ENCODE measurements at places on chromosomes 1 and 21.
A peak's percentile ranks its signal among the peaks of the same experiment; 100 is the strongest.

DNA sequence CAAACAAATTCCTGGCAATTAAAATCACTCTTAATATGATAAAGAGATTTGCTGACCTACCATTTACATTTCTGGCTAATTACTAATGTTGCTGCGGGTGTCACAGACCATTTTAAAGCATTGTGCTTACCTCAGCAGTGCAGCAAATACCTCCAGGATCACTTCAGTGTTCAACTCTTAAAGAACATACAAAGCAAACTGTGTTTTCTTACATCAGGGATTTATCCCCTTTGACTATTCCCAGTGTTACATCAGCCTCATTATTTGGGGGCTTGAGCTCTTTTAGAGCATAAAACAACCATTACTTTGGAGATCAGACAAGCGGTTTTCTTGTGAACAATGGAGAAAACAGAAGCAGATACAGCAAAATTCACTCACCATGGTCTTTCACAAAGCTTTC, 185.4 kb downstream of the LYPLAL1 start:
- H3K27me3 ChIP-seq, result no peaks in the 10 kb centered on the region
- peak overlapping the region; percentile 55 for H3K27ac ChIP-seq
- no peak for DNase-seq
- H3K4me1 ChIP-seq, result peaks cover 2% of the 10 kb centered on the region
- H3K36me3 ChIP-seq, result no peaks in the 10 kb centered on the region

GRCh38 chr1:106613861-106614260, 442.6 kb upstream of the PRMT6 start:
- no peaks in the 10 kb centered on the region for H3K4me1 ChIP-seq
- no peak overlapping the region for H3K27ac ChIP-seq
- H3K27me3 ChIP-seq, result no peaks in the 10 kb centered on the region
- no peak overlapping the region for H3K4me3 ChIP-seq
- DNase-seq, result no peak
- H3K36me3 ChIP-seq, result no peaks in the 10 kb centered on the region

GRCh38 chr1:39165049-39165448, 39.4 kb upstream of the MACF1 start:
- no peak overlapping the region for H3K4me3 ChIP-seq
- no peak for DNase-seq
- H3K4me1 ChIP-seq, result peaks cover 40% of the 10 kb centered on the region
- no peaks in the 10 kb centered on the region for H3K27me3 ChIP-seq

GRCh38 chr1:238914346-238914745, 472.0 kb upstream of the CHRM3 start:
- H3K27ac ChIP-seq, result no peak overlapping the region
- H3K27me3 ChIP-seq, result no peaks in the 10 kb centered on the region
- no peak overlapping the region for H3K4me3 ChIP-seq
- H3K4me1 ChIP-seq, result no peaks in the 10 kb centered on the region

GRCh38 chr1:204367956-204368355, 8.2 kb upstream of the PLEKHA6 start:
- H3K36me3 ChIP-seq, result no peaks in the 10 kb centered on the region
- no peak for DNase-seq
- H3K27me3 ChIP-seq, result peaks cover 36% of the 10 kb centered on the region
- peaks cover 8% of the 10 kb centered on the region for H3K4me1 ChIP-seq
- H3K4me3 ChIP-seq, result no peak overlapping the region

DNA sequence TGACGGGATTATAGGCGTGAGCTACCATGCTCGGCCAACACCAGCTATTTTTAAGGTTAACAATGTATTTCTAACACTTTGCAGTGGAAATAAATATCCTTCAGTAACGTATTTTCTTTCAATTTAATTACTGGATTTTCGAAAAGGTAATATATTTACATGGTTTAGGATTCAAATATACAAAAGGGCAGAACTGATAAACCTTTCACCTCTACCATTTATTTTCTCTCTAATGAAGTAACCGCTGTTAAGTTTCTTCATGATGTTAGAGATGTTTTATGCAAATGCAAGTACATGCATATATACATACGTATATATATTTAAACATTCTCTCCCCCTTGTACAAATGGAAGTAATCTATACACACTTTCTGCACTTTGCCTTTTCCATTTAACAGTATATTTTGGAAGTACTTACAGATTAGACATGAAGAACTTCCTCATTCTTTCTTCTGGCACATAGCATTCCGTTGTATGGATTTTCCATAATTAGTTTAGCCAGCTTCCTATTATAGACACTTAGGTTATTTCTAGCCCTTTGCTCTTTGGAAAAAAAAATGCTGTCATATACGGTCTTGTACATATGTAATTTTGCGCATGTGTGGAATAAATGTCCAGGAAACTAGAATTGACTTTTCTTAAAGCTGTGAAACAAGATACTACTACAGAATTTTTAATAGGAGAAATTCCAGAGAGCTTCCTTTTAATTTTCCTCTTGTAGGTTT, 14.9 kb upstream of the HJV start:
- peak overlapping the region; percentile 99 for H3K4me3 ChIP-seq
- no peaks in the 10 kb centered on the region for H3K36me3 ChIP-seq
- no peak for DNase-seq
- peak overlapping the region; percentile 99 for H3K27ac ChIP-seq

GRCh38 chr1:22447621-22448111, 4.0 kb upstream of the ZBTB40 start:
- no peak for DNase-seq
- no peaks in the 10 kb centered on the region for H3K27me3 ChIP-seq
- no peaks in the 10 kb centered on the region for H3K36me3 ChIP-seq
- H3K27ac ChIP-seq, result no peak overlapping the region

DNA sequence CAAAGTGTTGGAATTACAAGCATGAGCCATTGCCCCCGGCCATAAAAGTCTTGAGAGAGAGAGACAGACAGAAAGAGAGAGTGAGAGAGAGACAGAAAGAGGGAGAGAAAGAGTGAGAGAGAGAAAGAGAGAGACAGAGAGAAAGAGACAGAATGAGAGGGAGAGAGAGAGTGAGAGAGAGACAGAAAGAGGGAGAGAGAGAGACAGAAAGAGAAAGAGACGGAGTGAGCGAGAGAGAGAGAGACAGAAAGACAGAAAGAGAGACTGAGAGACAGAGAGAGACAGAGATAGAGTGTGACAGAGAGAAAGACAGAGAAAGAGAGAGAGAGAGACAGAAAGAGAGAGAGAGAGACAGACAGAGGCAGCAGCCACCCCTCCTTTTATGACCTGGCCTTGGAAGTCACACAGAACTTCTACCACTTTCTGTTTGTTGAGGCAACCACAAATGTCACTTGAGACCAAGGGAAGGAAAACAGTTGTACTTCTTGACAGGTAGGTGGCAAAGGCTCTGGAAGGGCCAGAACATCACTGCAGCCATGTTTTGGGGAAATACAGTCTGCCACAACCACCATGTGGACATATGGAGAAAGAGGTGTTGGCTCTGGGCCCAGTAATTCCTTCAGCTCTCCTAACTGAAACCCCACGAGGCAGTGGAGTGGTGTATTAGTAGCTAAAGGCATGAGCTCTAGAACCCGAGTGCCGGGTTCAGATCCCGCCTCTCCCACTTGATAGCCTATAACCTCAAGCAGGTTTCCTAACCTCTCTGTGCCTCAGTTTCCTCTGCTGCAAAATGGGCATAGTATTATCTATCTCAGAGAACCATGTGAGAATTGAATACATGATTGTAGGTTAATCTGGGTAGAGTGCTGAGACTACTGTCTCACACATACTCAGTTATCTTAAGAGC, 50.6 kb downstream of the TNFRSF8 start:
- H3K4me3 ChIP-seq, result no peak overlapping the region
- no peaks in the 10 kb centered on the region for H3K4me1 ChIP-seq
- DNase-seq, result no peak
- no peak overlapping the region for H3K27ac ChIP-seq

- no peak for DNase-seq
- H3K27ac ChIP-seq, result no peak overlapping the region
- peaks cover 10% of the 10 kb centered on the region for H3K27me3 ChIP-seq
- no peaks in the 10 kb centered on the region for H3K36me3 ChIP-seq
- peaks cover 10% of the 10 kb centered on the region for H3K4me1 ChIP-seq
Measured at GRCh38 chr1:20470194-20470593, 15.8 kb downstream of the CAMK2N1 start.

- H3K4me1 ChIP-seq, result no peaks in the 10 kb centered on the region
- no peak overlapping the region for H3K27ac ChIP-seq
- DNase-seq, result no peak
- H3K4me3 ChIP-seq, result no peak overlapping the region
- H3K36me3 ChIP-seq, result no peaks in the 10 kb centered on the region
Measured at GRCh38 chr1:66503841-66504470, 30.0 kb upstream of the SGIP1 start.

GRCh38 chr1:230501242-230501641, 75.1 kb upstream of the PGBD5 start:
- no peak for DNase-seq
- peaks cover 1% of the 10 kb centered on the region for H3K36me3 ChIP-seq
- peaks cover 11% of the 10 kb centered on the region for H3K4me1 ChIP-seq

DNA sequence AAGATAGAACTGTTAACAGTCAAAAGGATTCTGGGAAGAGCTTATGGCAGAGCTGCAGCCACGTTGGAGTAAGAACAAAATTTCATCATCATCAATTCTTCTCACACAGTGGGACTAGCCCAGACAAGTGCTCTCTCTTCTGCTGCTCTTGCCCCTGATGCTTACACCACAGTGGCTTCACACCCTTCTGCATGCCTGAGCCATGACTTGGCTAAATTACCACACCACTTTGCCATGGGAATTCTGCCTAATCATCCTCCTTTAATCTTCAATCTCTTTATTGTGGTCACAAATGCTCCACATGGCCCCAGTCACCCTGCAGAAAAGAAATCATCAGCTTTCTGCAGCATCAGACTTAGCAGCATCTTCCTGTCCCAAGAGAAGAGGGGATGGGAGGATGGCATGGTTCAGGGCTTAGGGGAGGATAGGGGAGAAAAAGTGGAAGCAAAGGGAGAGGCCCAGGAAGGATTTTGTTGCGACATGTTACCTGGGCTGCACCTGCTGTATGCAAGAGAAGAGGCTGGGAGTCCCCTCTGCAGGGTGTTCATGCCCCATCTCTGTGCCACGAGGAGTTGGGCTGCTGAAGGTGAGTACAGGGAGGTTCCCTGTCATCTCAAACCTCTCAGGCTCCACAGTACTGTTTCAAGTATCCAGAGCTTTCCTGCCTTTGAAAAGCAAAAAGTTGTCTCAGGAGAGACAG, 9.0 kb upstream of the RPTN start:
- H3K4me1 ChIP-seq, result no peaks in the 10 kb centered on the region
- H3K4me3 ChIP-seq, result no peak overlapping the region
- no peak overlapping the region for H3K27ac ChIP-seq
- DNase-seq, result no peak
- no peaks in the 10 kb centered on the region for H3K27me3 ChIP-seq

- no peaks in the 10 kb centered on the region for H3K36me3 ChIP-seq
- H3K27ac ChIP-seq, result no peak overlapping the region
- no peaks in the 10 kb centered on the region for H3K4me1 ChIP-seq
- H3K27me3 ChIP-seq, result peaks cover 11% of the 10 kb centered on the region
Measured at GRCh38 chr1:162010175-162010506, 13.5 kb downstream of the OLFML2B start.

DNA sequence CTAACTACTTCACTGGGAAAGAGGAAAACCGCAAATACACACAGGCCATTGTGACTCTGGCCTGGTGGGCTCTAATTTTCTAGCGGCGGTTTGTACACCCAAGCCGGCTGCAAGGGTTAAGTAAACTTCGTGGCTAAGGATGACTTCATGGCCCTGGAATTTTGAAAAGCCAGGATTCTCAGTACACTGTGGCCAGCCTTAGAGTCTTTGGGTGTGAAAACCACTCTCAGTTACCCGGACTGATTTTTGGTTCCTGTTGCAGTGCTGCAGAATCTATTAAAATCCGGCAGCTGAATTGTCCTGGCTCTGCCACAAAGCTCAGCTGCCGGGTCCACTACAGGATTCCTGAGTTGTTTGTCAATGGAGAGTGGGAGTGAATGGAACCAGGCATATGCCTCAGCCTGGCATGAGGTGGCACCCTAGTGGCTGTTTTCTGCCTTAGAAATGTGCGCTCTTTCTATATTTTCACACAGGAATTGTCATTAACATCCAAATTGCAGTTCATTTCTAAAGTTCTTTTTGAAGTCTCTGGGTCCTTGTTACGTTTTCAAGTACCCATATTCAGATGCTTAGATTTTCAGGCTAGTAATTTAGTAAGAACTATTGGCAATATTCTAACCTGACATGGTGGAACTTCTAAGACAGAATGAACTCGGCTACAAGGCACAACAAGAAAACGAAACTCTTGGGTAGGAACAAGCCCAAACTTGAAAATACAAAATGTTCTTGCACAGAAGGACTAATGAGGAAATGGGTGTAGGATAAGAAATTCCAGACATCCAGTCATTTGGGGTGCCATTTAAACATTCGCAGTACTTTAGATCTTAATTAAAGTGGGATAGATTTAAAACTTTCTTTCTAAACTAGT, 255.9 kb downstream of the NFIA start:
- H3K36me3 ChIP-seq, result no peaks in the 10 kb centered on the region
- H3K27ac ChIP-seq, result peak overlapping the region; percentile 99
- H3K27me3 ChIP-seq, result no peaks in the 10 kb centered on the region

DNA sequence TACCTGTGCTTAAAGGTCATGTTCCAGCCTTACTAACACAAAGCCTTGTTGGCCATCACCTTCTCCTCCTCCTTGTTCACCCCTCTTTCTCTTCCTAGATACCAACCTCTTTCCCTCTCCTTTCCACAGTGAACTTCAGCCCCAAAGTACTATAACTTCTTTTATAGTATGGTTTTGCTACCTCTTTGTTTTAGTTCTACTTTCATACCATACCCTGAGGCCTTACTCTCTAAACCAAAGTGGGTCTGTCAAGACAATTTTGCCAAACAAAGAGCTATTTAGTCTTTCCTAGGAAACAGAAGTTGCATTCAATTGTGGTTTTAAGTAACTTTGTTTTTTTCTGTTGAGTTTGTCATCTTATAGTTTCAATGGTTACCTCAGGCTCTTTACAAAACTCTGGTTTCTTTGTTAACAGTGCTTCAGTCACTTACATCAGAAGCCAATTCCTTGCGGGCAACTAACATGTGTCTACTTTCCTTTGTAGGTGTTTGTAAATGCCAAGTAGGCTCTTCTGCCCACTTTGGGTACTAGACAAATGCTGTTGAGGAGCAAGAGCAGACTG, 623.9 kb upstream of the PKN2 start:
- H3K27me3 ChIP-seq, result no peaks in the 10 kb centered on the region
- DNase-seq, result no peak
- no peaks in the 10 kb centered on the region for H3K4me1 ChIP-seq
- no peak overlapping the region for H3K27ac ChIP-seq

- peaks cover 2% of the 10 kb centered on the region for H3K4me1 ChIP-seq
- H3K27ac ChIP-seq, result no peak overlapping the region
- peaks cover 8% of the 10 kb centered on the region for H3K27me3 ChIP-seq
- no peak for DNase-seq
- H3K36me3 ChIP-seq, result no peaks in the 10 kb centered on the region
Measured at GRCh38 chr1:180901076-180901990, 11.4 kb upstream of the KIAA1614 start.
